Stimulated activated naive B cell treated with anti-CD40 and anti-IgM and Interleukin-4, amounts not matched to agents 10 μg/mL and 1 μg/mL and 100 μg/mL, for 72 hours (primary cell): ENCODE measurements at places on chromosomes 6 and 20.

GRCh38 chr6:78701407-78701806 lies 165.9 kb upstream of the IRAK1BP1 start:
- DNase-seq, result no peak
- H3K27ac ChIP-seq, result no peak overlapping the region
- H3K27me3 ChIP-seq, result no peaks in the 10 kb centered on the region
- no peaks in the 10 kb centered on the region for H3K36me3 ChIP-seq
- H3K4me3 ChIP-seq, result no peak overlapping the region

GRCh38 chr6:141788096-141788495 lies 344.6 kb upstream of the GJE1 start:
- H3K4me3 ChIP-seq, result no peak overlapping the region
- DNase-seq, result no peak
- H3K36me3 ChIP-seq, result no peaks in the 10 kb centered on the region
- H3K27me3 ChIP-seq, result no peaks in the 10 kb centered on the region
- H3K4me1 ChIP-seq, result no peaks in the 10 kb centered on the region

- no peaks in the 10 kb centered on the region for H3K36me3 ChIP-seq
- H3K4me3 ChIP-seq, result no peak overlapping the region
- DNase-seq, result no peak
- no peaks in the 10 kb centered on the region for H3K4me1 ChIP-seq
- no peaks in the 10 kb centered on the region for H3K27me3 ChIP-seq
- H3K27ac ChIP-seq, result no peak overlapping the region
Measured at GRCh38 chr6:137361701-137362100, 132.5 kb downstream of the OLIG3 start.

GRCh38 chr6:169589293-169589692 lies 112.5 kb downstream of the WDR27 start:
- H3K27ac ChIP-seq, result peak overlapping the region; percentile 25
- DNase-seq, result no peak
- no peaks in the 10 kb centered on the region for H3K27me3 ChIP-seq
